Activated T-cell treated with anti-CD3 and anti-CD28 coated beads for 48 hours (primary cell): ENCODE measurements at places on chromosomes 3 and 15.

- no peak for DNase-seq
Measured at GRCh38 chr3:182220013-182220412, 508.3 kb downstream of the SOX2 start.

DNA sequence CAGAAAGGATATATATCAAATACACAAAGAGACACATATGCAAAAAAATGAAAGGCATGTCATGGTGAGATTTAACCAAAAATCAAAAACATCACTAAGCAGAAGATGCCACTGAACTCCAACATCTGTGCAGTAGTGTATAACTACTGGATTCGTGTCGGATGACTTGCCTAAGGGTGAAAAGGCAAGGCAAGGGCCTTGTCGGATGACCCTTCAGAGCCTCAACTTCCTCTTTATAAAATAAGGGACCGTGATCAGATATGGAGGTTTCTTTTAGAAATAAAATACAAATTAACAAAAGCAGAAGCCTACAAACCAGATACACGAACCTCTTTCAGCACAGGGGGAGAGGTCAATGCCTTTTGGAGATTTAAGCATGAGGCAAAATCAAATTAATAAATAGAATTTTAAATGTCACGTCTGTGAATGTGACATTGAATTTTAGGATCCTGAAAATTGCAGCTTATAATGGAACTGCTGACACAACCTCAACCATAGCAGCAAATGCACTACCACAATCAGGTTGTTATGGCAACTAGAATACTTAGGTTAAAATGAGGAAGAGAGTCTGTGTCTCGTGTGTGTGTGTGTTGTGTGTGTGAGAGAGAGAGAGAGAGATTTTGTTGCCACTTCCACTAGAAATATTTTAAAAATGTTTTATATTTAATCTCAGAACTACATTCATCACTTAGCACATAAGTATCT is 8.3 kb upstream of the CHRM5 start:
- no peak for DNase-seq

DNA sequence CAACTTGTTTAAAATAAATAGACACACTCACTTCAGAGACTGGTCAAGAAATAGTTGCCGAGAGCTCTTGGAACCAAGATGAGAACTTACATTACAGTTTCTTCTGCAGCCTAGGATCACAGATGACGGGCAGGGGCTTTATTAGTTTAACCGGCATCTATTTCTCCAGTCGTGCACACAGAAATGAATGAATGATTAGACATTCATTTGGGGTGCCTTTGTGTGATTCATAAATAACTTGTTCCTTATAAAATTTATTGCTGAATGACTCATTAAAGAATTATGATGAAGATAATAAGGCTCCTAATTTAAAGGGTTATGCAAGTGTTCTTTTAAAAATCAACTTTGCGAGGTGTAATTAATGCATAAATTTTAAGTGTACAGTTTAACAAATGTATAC is 20.8 kb downstream of the NFKBIZ start:
- no peak for DNase-seq

DNA sequence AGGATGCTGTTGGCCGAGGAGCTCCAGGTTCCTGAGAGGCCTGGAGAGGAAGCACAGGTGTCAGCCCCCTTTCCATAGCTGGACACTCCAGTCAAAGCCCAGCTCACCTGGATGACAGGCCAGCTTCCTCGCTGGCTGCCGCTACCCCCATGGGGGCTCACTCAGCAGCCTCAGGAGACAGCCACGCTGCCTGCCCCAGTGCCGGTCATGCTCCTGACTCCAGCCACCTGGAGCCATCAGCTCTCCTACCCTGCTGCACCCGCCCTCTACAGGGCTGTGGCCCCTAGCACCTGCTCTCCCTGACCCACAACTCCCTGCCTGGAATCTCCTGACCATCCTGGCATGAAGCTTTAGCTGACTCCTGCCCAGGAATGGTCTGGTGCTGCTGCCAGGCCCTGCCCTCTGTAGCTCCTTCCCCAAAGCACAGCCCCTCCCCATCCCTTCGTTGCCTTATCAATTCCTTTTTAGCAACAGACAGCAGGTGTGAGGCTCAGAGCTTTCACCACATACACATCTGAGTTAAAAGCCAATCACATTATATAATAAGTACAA is 94.2 kb downstream of the NUP210 start:
- DNase-seq, result no peak

GRCh38 chr3:7272203-7272602 is 411.3 kb downstream of the GRM7 start:
- DNase-seq, result no peak

DNA sequence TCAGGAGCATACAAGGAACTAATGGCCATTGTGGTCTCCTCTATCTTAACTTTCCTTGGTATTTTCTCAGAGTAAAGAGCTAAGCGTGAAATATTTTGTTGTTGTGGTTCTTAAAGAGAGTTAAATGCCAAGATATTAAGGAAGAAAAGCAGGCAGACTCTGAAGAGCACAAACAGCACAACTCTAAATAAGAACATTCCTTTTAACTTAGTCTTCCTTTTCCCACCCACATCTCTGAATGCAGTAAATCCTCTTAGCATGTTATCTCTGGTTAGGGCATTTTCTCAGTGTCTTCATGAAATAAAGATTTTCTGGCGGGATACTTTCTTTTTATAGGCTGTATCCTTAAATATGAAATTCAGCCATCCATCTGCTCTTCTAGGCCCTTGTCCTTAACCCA is 1.5 kb downstream of the GPR87 start:
- DNase-seq, result no peak

- no peak for DNase-seq
Measured at GRCh38 chr3:67248726-67249125, 250.6 kb downstream of the KBTBD8 start.

- no peak for DNase-seq
Measured at GRCh38 chr15:57795261-57795660, 88.7 kb downstream of the POLR2M start.

DNA sequence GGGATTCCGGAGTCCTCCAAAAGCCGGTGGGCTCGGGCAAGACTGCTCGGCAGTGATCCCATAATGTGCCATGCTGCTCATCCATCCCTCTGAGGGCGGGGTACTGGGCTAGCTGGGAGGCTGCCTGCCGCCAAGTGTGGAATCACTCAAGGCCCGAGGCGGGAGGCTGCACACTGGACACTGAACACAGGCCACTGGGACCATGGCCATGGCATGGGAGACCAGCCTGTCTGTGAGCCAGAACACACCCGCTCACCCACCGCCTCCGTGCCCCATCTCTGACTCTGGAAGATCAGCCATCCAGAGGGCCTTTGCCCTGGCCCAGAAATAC is 1.4 kb downstream of the C3orf22 start:
- no peak for DNase-seq

DNA sequence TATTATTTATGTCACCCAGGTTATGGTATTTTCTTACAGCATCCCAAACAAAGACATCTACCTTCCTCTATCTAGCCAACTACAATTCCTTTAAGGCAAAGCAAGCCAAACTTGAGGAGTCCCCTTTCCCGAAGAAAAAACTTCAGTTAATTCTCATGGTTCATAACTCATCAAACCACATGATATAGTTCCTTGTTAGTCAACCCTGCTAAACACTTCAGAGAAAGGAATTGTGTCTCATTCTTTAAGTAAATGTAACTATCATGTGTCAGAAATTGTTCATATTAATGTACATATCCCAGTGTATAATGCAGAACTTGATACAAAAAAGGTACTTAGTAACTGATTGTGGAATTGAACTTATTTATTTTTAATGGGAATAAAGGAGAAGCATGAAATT is 44.4 kb downstream of the ST3GAL6 start:
- DNase-seq, result no peak

- no peak for DNase-seq
Measured at GRCh38 chr15:60052796-60053195, 48.7 kb downstream of the FOXB1 start.

DNA sequence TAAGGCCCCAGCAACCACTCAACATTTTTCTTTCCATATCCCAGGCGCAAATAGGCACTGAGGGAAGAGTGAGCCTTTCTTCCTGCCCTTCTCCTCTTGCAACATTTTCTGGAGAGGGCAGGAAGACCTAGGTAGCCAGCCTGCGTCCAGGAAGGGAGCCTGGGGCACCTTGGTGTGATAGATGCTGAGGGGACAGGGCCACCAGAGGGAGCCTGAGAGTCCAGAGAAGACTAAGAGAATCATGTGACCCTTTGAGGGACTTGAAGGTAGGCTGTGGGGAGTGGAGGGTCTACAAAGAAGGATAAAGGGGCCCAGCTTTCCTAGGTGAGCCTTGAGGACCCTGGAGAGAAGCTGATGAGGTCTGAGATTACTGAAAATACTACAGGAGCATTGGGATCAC is 346.6 kb downstream of the CNTN6 start:
- DNase-seq, result peak; percentile 1

DNA sequence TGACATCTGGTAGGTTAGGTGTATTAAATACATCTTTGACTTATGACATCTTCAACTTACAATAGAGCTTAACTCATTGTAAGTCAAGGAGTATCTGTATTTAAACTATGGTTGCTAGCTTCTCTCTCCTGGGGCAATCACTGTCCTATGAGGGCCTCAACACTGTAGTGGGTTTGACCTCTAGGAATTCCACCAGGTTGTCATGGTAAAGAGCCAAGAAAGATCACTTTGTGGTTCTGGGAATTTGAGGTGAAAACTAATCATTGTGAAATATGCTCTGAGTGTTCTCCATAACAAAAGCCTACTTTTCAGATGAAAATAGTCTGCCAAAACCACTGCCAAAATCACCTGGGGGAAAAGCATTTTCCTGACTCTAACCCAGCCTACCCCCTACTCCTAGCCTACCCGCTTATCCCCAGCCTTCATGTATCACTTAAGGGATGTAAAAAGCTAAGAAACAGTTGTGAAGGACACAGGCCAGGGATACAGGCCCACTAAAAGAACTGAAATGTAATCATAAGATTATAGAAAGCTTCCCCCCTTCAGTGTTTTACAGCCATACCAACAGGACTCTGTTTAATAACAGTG is 723.8 kb downstream of the MECOM start:
- DNase-seq, result no peak

DNA sequence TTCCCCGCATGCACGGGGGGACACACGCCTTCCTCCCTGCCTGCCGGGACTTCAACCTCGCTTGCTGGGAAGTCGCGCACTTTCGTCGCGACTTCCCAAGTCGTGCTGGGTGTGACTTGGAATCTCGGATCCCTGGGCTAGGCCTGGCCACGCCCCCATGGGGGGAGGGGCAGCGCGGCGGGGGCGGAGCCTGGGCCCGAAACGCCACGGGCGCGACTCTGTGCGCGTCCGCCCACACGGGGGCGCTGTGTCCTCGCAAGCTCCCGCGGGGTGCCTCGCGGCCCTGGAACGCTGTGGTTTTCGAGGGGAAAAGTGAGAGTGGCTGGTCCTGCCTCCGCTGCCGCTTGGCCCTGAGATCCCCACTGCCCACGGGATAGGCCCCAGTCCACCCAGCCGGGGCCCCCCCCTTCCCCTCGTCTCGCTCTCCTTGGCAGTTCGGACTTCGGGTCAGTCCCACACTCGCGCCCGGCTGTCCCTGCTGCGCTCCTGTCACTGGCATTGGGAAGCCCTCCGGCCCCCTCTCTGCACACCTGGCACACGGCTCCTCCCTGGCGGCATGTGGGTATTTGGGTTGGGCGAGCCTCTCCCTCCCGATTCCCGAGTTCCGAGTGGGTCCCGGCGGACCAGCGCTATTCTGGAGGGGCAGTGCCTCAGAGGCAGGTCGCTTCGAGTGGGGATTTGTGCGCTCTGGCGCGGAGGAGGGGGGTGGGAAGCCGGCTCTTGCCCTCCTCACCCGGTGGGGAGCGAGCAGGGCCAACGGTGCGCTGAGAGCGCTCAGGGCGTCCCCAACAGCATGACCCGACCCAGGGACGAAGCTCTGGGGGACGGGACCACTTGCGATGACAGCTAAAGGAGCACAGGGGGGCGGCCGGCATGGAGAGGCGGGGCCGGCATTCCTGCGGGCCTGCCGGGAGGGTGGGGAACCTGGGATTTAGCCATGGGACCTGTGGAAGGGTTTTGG is 23.6 kb downstream of the SEC61A1 start:
- DNase-seq, result peak; percentile 85

DNA sequence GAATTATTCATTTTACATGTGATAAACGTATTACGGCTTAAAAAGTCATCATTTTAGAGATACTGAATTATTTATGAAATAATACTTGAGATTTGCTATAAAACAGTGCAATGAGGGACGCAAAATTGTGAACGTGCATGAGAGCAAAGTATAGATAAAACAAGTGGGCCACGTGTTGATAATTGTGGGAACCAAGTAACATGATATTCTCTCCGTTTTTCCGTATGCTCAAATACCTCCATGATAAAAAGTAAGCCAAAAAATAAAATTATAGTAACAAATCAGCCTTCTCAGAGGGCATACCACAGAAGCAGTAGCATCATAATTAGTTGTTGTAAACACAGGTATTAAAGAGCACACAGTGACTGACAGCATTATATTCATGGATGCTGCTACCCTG is 42.6 kb downstream of the SFMBT1 start:
- DNase-seq, result no peak

DNA sequence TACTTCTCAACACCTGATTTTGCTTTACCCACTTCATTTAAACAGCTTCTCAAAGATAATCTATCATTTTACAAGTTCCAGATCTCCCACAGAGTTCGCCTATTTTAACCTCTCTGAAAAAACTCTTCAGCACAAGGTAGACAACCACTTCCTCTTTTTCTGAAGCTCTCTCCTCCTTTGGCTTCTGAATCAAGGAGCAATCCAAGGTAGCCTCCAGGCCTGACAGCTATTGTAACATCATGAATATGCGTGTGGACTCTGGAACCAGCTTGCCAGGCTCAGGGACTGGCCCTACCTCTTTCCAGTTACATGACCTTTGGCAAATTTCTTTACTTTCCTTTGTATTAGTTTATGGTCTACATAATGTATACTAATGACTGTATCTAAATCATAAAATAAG is 405.9 kb upstream of the ZNF385D start:
- no peak for DNase-seq

- DNase-seq, result no peak
Measured at GRCh38 chr3:158140396-158140795, 30.5 kb downstream of the RSRC1 start.

GRCh38 chr3:13853256-13853977 is 26.5 kb downstream of the WNT7A start:
- DNase-seq, result no peak

GRCh38 chr3:45235409-45235808 is 9.3 kb upstream of the TMEM158 start:
- DNase-seq, result no peak

- DNase-seq, result no peak
Measured at GRCh38 chr15:28987337-28987736, 101.6 kb downstream of the APBA2 start.

GRCh38 chr15:77722759-77723460 is 90.2 kb upstream of the LINGO1 start:
- no peak for DNase-seq

- no peak for DNase-seq
Measured at GRCh38 chr3:46926871-46927717, 49.5 kb downstream of the CCDC12 start.

- no peak for DNase-seq
Measured at GRCh38 chr3:165451371-165452070, 255.3 kb upstream of the SLITRK3 start.
